Left cardiac atrium (tissue), 4 donors: ENCODE measurements at places on chromosomes 1 and 21.

DNA sequence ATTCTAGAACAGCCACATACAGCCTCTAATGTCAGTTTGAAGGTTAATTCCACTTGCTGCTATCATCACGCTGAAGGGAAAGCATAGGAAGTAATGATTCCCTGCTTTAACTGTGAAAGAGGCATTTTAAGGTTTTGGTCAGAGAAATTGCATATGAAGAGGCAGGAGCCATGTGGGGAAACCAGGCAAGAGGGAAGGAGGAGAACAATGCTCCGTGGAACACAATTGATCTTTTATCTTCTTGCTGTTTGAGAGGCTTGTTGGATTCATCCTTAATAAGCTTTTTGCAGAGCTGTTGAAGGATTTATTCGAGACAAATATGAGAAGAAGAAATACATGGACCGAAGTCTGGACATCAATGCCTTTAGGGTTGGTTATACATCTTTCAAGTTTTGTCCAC is 35.9 kb downstream of the SMAP2 start:
- no peak for DNase-seq

DNA sequence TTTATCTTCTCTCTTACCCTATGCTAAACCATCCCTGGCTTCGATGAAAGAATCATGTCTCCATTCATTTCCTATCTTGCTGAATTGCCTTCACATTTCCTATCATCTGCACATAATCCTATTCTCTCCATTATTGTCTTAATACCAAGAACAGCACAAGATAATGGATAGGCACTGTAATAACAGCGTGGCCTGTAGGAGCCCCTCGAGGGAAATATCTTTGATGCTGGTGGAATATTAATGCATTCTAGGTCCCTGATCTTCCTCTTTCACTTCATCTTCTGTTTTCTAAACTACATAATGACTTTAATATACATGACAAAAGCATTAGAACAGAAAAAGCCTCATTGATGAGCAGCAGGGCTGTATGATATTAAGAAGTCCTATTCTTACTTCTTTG is 720.6 kb downstream of the RWDD3 start:
- DNase-seq, result no peak

DNA sequence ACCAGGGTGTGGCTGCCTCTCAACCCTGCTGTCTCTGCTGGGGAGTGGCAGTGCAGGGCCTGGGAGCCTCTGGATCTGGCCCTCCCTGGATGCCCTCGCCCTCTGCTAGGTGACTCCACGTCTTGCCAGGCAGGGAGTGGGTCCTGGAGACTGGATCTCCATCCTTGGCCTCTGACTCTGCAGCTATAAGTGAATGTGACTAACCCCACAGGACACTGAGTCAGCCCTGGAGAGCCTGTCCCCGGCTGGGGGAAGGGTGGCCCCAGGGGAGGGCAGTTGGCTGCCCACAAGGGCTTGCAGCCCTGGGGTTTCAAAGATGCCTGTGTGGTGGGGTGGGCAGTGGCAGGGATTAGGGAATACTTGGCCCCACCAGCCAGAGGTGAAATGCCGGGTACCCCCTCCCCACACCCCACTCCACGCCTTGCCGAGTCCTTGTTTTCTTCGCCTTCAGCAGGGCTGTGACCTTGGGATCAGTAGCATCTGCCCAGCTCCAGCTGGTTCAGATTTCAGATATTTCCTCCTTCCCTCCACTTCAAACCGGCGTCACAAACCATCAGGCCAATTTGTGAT is 1.9 kb upstream of the MYBPH start:
- DNase-seq, result no peak

- no peak for DNase-seq
Measured at GRCh38 chr1:221994274-221994698, 252.4 kb upstream of the DUSP10 start.

GRCh38 chr1:18965206-18966173 is 9.0 kb upstream of the IFFO2 start:
- no peak for DNase-seq

DNA sequence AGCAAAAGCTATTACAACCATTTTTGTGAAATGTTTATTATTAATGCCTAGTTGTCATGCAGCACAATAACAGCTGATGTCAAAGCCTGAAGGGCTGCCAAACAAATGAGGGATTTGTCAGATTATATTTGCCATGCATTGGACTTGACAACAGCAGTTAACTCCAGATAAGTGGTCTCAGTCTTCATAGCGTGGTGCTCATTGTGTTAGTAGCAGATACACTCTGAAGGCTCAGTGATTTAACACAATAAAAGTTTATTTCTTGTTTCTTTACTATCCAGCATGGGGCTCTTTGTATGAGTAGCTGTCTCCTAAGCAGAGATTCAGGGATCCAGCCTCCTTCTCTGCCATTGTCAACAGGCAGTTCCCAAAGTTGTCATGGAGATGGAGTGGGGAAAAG is 76.0 kb upstream of the PTGFRN start:
- DNase-seq, result no peak

DNA sequence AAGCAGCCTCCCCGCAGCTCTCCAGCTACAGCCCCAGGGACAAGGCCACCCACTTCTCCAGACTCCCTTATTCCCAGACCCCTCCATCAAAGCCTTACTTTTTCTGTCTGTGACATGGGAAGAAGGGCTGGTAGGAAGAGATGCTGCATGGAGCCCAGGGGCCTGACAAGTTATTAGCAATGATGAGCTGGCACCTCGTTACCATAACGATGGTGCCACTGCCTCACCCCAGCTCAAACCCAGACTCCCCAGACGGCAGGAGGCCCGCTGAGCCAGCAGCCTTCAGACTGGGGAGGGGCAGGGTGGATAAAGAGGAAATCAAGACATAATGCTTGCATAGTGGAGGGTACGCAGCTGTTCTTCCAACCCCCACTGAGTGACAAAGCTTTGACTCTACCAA is 3.3 kb downstream of the DLGAP3 start:
- DNase-seq, result no peak

- no peak for DNase-seq
Measured at GRCh38 chr1:32470431-32470830, 5.6 kb downstream of the ZBTB8B start.

DNA sequence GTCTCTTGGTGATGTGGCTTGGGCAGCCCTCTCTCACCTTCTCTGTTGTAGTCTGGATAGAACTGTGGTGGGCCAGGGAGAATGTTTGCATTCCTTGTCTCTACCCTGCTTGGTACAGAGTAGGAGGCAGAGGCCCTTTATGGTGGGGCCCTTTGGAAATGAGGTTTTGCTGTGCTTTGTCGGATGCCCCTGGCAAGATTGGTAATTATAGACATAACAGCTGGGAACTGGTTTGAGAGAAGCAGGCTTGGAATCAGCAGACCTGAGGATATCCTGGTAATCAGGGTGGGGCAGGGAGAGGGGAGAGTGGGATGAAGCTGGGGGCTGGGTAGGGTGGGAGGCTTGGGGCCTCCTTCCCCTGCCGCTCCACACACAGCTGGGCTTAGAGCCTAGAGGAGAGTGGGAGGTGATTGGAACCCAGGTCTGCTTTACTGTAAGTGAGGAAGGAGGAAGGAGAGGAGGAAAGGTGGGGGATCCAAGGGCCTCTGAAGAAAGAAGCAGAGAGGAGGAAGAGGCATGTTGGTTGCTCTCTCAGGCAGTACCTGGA is 5.0 kb downstream of the VANGL2 start:
- no peak for DNase-seq

DNA sequence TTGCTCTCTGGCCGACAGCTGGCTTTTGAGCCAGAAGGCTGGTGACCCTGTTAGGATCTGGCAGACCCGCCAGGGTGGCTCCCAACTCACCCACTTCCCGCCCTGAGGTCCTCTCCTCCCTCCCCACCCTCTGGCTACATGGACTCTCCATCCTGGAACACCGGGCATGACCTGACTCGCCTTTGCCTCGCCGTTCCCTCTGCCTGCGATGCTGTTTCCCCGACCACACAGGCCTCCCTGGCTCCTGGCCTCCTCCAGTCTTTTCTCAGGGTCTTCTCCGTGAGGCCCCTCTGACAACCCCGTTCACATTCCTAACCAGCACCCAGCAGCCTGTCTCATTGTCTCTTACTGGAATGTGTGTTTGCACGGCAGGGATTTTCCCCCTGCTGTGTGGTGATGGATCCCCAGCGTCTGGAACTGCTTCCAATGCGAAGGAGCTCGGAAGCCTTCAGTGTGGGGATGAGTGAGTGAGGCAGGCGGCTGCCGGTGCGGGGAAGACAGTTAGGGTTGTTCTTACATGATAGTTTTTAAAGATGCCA is 46.0 kb upstream of the POFUT2 start:
- DNase-seq, result peak; percentile 17

DNA sequence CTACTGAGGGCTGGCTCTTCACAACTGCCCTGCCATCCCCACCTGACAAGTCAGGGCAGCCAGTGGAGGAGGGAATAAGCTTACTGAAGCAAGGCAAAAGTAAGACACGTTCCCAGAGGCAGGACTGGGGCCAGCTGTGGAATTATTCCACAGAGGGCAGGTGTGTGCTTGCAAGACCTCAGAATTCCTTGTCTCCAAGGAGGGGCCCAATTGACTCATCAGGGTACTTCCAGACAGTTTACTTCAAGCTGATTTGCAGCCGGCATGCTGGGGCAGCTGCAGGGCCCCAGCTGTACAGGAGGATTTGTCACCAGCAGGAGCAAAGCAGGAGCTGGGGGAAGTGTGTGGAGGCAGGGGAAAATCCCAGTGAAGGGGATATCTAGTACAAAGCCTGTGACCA is 167.5 kb upstream of the CAMK1G start:
- DNase-seq, result no peak

- DNase-seq, result no peak
Measured at GRCh38 chr1:18134324-18135046, 26.9 kb downstream of the IGSF21 start.

- DNase-seq, result no peak
Measured at GRCh38 chr1:162212713-162213112, 143.2 kb downstream of the NOS1AP start.

DNA sequence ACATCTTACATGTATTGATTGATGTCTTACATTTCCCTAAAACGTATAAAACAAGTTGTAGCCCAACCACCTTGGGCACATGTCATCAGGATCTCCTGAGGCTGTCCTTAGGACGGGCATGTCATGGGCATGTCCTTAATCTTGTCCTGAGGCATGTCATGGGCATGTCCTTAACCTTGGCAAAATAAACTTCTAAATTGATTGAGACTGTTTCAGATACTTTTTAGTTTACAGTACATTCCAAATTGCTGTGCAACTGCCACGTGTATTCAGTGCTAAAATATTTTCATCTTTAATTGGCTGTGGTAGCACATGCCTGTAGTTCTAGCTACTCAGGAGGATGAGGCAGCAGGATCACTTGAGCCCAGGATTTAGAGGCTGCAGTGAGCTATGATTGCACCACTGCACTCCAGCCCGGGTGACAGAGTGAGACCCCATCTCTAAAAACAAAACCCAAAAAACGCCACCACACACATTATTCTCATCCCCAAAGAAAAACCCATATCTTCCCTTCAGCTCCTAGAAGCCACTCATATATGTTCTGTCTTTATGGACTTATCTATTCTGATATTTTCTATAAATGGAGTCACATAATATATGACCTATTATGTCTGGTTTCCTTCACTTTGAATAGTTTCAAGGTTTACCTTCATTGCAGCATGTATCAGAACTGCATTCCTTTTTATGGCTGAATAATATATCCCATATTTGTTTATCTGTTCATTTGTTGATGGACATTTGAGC is 96.0 kb upstream of the BTG3 start:
- no peak for DNase-seq

- DNase-seq, result no peak
Measured at GRCh38 chr1:77316006-77316405, 34.2 kb downstream of the AK5 start.

DNA sequence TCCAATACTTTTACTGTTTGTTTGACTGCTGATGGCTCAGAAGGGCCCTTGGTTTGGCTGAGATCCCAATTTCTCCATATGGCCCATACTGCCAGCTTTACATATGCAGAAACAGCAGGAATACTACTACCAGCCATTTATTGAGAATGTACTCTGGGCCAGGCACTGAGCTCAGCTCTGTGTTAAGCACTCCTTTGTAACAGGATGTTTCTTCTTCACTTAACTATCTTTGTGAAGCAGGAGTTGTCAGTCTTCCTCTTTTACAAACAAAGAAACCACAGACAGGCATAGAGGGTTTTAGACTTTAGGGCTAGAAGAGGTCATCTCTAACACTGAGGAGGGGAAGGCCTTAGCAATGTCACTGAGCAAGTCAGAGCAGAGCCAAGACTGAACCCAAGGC is 8.3 kb downstream of the HMGCL start:
- no peak for DNase-seq

GRCh38 chr1:200776949-200777348 is 38.3 kb downstream of the CAMSAP2 start:
- no peak for DNase-seq

- no peak for DNase-seq
Measured at GRCh38 chr1:245771511-245772281, 616.9 kb downstream of the KIF26B start.

GRCh38 chr1:29385966-29386365 is 149.6 kb downstream of the PTPRU start:
- no peak for DNase-seq

DNA sequence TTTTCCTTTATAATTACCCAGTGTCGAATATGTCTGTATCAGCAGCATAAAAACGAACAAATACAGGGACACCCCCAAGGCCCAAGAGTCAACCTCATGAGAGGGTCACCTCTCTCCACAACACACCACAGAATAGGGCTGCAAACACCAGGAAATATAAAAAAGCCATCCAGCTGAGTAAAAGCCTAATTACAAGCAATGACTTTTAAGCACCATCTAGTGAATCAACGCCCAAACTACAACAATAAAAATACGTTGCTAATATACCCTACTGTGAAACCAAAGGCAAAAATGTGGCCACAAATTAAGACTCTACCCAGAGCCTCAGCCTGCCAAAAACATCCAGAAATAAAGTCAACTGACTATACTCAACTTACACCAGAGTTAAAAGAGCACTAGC is 817.9 kb upstream of the NEGR1 start:
- DNase-seq, result no peak

- DNase-seq, result peak; percentile 83
Measured at GRCh38 chr21:42262831-42263231, 43.9 kb downstream of the ABCG1 start.

DNA sequence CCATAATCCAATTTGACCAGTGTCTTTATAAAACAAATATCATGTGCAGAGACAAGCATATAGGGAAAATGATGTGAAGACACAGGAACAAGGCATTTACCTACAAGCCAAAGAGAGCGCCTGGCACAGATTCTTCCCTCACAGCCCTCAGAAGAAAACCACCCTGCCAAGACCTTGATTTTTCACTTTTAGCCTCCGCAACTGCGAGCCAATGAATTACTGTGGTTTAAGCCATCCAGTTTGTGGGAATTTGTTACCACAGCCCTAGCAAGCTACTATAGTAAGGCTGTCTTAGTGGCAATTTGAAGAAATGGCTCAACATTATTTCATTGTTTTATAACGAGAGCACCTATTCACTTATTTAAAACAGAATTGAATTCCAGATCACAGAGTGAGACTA is 85.7 kb upstream of the CCDC190 start:
- no peak for DNase-seq

GRCh38 chr1:96333522-96334235 is 387.9 kb upstream of the PTBP2 start:
- DNase-seq, result no peak
